Regular cardiac myocyte (primary cell): ENCODE measurements at places on chromosomes 6 and 20. TPM values are rescaled to one million over a fixed set of nuclear protein-coding genes. Genes with fewer than 3 reads are reported as not detected.

The SAPCD1 gene
- 0.19 and 0.85 TPM in 2 replicates for total RNA-seq

The GSTA3 gene
- total RNA-seq = not detected in 2 replicates

The AIG1 gene
- total RNA-seq = 26.5 and 49.3 TPM in 2 replicates

The VWA7 gene
- total RNA-seq = under 0.01 TPM in 1 of 2 replicates, not detected in the other

The TMEM14B gene
- 82.3 and 111 TPM in 2 replicates for total RNA-seq

The MYLK4 gene
- total RNA-seq = 0.19 and 0.28 TPM in 2 replicates

The MAP7 gene
- 0.58 and 1.4 TPM in 2 replicates for total RNA-seq

The SOX4 gene
- 16.1 TPM in 2 replicates for total RNA-seq

The STX11 gene
- total RNA-seq = 2.3 and 3.1 TPM in 2 replicates

The PEX7 gene
- 12.7 and 14.4 TPM in 2 replicates for total RNA-seq

The ATP5F1E gene
- 22.8 and 25.9 TPM in 2 replicates for total RNA-seq
